ENCODE measurements at places on chromosomes 4 and X.

DNA sequence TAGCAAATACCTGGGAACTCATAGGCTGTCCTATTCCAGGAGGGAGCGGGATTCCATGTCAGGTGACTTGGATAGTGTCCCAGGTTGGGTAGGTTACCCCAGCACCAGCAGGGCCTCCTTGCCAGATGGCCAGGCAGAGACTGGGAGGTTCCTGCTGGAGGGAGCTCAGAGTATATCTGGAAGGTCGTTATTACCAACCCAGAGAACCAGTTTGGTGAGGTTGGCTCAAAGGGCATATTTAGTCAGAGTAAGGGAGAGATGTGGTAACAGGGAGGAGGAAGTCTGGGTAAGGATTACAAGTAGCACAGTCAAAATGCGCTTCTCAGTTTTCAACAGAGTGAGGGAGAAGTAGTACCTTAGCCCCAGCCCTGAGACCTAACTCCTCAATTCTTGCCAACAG is 53.3 kb upstream of the LNX1 start:
- no peak for DNase-seq

- DNase-seq, result no peak
These were observed 12.3 kb upstream of the REPS2 start for GRCh38 chrX:16934185-16934584.

DNA sequence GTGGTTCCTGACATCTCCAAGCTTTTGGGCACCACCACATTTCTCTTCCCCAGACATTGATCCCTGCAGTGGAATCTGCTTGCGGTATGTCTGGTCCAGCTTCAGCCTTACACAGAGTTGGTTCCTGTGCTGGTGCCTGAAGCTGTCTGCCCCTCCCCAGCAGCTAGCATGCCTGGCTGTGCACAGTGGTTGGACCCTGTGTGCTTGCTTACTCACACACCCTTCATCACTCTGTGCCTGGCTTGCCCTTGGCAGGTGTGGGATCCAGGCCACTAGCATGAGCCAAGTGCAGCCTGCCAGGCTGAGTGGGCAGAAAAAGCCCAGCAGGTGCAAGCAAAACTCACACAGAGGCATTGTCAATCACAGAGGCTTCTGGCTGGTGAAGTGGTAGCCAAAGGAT is 473.8 kb downstream of the ACTRT1 start:
- DNase-seq, result no peak

GRCh38 chr4:62130637-62131036 is 930.5 kb downstream of the ADGRL3 start:
- no peak for DNase-seq

GRCh38 chrX:121457096-121457495 is 409.7 kb downstream of the GLUD2 start:
- DNase-seq, result no peak

DNA sequence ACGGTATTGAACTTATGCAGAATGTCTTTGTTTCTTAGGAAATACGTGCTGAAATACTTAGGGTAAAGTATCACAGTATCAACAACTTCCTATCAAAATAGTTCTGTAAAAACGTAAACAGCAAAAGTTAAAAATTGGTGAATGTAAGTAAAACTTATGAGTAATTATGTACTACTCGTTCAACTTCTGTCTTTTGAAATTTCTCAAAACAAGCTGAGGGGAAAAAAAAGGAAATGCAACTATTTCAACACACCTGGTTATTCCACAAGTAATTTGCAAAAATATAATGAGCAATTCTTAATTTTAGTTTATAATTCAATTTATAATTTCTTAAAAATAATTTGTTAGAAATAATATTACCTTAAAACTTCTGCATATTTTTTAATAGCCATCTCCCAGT is 8.3 kb downstream of the PPID start:
- DNase-seq, result no peak

DNA sequence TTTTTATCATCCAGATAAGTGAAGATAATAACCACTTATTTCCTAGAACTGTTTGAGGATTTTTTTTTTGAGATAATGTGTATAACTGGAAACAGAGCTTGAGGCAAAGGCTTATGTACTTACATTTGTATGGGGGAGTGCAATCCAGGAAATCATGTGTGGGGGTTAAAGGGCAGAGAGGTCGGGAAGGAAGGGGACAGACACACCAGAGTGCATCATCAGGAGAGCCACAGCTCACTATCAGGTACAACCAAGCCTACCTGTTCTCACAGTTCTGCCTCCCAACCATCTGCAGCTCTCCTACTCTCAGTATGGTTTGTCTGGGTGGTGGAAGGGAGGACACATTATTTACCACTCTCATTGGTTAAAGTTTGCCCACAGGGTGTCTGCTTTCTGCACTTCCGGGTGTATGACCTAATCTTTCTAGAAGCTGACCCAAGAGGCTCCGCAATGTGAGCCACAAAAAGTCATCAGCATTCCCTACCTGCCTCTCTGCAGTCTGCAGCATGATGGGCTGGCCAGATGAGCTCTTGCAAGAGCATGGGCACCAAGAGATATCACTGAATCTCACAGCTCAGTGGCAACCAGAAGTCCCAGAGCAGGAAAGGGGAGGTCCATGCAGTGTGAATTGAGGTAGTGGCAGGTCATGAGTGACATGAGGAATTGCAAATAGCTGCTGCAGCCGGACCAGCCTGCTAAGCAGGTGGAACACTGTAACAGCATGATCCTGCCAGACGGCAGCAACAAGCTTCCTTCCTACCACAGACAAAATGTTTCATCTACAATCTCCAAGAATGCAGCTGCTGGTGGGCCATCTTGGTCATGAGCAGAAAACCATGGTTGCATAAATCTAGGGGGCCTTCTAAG is 36.9 kb upstream of the SPRY1 start:
- DNase-seq, result no peak

- no peak for DNase-seq
These were observed 10.8 kb upstream of the POLA1 start for GRCh38 chrX:24682739-24683432.

- no peak for DNase-seq
These were observed 549.8 kb upstream of the FAM241A start for GRCh38 chr4:111595456-111595855.

- DNase-seq, result no peak
These were observed 255.9 kb downstream of the ADAMTS3 start for GRCh38 chr4:72313121-72313520.

- no peak for DNase-seq
These were observed 208.9 kb downstream of the SPATA18 start for GRCh38 chr4:52259978-52260377.

- DNase-seq, result peak; percentile 45
These were observed 305.7 kb upstream of the BOD1L1 start for GRCh38 chr4:13933191-13933590.

DNA sequence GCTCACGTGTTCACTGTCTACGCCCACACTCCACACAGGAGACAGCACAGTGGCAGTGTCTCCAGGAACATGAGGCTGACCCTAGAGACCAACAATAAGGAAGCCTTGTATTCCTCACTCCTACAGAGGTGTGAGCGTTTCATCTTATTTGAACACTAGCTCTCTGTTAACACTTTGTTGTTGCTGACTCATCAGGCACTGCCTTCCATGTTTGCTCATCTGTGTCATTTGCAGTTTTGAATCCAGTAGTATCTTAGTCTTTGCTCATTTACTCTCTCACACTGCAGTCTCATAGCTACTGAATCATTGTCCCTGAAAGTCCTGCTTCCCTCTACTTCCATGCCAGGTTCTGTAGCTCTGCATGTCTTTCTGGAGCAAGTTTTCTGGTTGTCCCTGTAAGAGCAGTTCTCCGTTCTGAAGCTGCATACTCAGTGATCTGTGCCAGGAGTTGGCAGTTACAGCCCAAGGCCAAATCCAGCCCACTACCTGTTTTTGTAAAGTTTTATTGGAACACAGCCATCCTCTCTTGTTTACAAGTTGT is 80.3 kb upstream of the DCLK2 start:
- no peak for DNase-seq

- DNase-seq, result no peak
These were observed 365.7 kb upstream of the CPEB2 start for GRCh38 chr4:14636563-14636962.

DNA sequence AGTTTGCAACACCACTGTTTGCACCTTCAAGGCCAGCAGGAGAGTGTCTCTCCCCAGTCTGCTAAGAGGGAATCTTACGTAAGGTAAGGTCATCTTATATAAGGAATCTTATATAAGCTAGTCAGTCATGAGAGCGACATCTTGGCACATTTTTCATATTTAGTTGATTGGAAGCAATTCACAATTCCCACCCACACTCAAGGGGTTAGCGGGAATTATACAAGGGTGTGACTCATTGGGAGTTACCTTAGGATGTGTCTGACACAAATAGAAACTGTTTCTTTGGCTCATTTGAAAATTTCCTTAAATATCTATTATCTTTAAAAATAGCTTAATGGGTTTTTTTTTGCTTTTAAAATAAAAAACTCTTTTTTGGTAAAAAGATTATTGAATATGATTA is 62.1 kb upstream of the GRPR start:
- no peak for DNase-seq

GRCh38 chr4:78748381-78748780 is 27.8 kb upstream of the BMP2K start:
- DNase-seq, result peak; percentile 34

DNA sequence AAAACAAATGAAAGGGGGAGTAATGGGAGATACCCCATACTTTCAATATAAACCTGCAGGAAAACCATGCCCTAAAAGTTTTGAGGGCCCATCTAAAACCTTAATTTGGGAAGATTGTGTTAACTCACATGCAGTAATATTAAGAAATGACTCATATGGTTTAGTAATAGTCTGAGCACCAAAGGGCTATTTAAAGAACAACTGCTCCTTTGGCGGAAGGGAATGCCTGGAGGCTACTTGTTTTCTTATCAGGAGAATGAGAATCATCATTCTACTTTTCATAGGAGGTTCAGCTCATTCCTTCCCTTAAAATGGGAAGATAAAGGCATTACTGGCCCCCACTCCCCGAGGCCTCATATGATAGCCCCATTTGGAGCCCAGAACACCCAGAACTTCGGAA is 47.6 kb downstream of the SPIN3 start:
- DNase-seq, result no peak

GRCh38 chrX:152637649-152638442 is at the start of gene GABRQ:
GABRQ (plus strand) TSS chrX:152637895; CDS start chrX:152638203, 308 bp downstream.
- no peak for DNase-seq

DNA sequence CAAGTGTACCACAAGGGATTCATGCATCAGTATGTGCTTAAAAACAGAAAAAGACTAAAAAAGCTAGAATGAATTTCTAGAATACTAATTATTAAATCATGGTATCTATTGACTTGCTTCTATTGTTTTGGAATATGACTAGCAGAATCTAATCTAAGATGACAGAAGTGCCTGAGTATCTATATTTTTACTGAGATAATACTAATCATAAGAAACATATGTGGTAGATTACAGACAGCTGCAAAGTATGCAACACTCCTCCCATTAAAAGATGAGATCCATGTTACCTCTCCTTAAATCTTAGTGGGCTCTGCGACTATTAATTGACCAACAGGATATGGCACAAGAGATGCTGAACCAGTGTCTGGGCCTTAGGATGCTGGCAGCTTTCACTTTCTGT is 89.4 kb downstream of the COL25A1 start:
- DNase-seq, result no peak

GRCh38 chr4:145886871-145887240 is 51.8 kb downstream of the ZNF827 start:
- no peak for DNase-seq

DNA sequence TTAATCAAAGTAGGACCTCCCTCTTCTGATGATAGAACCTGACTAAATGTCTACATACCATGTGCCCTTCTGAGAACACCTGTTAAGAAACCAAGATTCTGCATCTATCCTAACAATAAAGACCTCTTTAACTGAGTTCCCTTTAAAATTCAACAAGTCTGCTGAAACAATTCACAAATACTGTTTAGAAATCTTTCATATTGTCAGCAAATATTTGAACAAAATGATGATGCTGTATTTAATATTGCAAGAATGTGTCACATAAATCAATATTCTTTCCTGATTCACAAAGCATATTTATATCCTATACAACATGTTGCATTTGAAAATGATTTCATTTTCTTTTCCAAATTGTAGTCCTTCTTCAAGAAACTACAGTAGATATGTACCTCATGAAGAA is 59.6 kb upstream of the BMPR1B start:
- DNase-seq, result no peak

- peak; percentile 10 for DNase-seq
These were observed at the start of gene PHKA2 for GRCh38 chrX:18983666-18984380. PHKA2 (minus strand) TSS chrX:18984114; CDS start chrX:18983932, 182 bp downstream.

GRCh38 chr4:102295153-102295862 is 50.0 kb downstream of the SLC39A8 start:
- DNase-seq, result no peak

- DNase-seq, result no peak
These were observed 224.7 kb downstream of the MID1 start for GRCh38 chrX:10395643-10396042.

- no peak for DNase-seq
These were observed 74.0 kb downstream of the FANCB start for GRCh38 chrX:14798805-14799397.

DNA sequence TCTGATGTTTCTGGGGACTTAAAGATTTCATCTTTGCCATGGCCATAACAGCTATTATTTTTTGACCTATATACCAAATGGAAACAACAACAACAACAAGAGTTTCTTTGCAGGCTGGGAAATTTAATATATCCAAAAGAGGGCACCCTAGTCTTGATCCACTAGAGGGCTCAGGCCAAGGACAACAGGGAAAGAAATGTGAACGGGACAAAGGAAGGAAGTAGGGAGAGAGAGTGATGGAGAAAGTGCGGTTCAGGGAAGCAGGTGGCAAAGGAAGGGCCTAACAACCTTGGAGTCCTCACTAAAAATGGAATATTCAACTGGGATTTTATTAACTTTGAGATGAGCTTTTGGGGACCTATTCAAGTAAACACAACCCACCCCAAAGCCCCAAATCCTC is 67.8 kb upstream of the SCML1 start:
- no peak for DNase-seq

- DNase-seq, result no peak
These were observed 41.5 kb upstream of the PTCHD1 start for GRCh38 chrX:23292988-23293651.

DNA sequence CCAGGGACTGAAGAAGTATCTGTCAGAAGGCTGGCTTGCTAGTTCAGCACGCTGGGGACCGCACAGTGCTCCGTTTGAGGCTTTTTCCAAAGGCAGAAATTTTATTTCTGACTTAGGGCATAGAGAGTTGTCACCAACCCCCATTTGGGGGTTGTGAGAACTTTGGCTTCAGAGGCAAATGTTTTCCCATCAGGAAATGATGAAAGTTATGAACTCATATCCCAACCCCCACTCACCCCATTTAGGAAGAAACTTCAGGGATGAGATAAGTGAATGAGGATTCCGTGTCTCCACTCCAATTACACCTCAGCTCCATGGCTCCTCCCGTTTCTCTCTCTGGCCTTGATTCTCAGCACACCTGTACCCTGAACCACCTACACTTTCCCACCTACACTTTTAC is 4.3 kb upstream of the WDR13 start:
- no peak for DNase-seq

- no peak for DNase-seq
These were observed 65.3 kb downstream of the PDLIM5 start for GRCh38 chr4:94516999-94517398.

DNA sequence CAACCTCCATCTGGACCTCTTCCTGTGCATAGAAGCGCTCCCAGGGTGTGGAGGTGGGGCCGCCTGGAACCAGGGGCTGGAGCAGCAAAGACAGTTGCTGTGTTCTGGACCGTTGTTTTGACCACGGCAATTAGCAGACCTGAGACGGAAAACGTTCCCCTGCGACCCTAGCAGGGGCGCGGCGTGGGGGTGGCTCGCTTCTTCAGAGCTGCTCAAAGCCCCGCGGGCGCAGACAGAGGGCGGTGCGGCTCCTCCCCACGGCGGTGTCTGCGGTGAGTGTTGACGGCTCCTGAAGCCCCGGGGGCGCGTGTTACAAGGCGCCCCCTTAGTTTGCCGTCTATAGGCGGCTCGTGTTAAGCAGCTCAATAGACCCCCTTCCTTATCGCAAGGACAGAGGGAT is 79.2 kb downstream of the TRIML1 start:
- DNase-seq, result no peak

Data from GM04503 (cell line).